ENCODE measurements at places on chromosomes 6 and 20.

- DNase-seq = no peak
These were observed 29.7 kb downstream of the VEGFA start for GRCh38 chr6:43799551-43800297.

DNA sequence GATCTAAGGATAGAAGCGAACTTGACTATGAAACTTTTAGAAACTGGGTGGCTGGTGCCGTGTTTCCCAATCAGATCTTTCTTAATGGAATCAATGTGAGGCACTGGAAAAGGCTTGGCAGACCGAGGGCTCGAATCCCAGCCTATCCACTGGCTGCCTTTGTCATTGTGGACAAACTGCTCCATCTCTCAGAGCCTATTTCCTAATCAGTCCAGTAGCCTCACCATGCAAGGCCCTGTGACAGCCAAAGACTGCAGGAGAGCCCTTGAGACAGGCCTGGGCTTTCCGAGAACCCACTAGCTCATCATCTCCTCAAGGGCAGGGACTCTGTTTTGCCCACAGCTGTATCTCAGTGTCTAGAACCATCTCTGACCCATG is 43.4 kb downstream of the SPDEF start:
- DNase-seq = no peak

- DNase-seq = no peak
These were observed 506.6 kb upstream of the SULF2 start for GRCh38 chr20:48291896-48292295.

DNA sequence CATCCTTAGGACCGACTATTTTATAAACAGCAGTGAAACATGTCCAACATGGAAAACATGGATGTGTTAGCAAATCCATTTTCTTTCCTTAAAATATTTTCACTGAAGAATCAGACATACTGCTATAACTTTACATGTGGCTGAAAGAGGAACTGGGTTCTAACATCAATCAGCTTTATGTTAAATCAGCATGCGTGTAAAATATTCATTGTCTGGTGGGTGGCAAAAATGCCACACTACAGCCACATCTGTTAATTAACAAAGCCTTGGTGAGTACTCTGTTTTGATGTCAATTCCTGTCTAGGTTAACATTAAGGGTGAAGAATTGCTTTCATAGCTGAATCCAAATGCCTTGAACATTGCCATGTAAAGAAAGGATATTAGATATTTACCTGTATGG is 222.6 kb upstream of the CEP162 start:
- DNase-seq = no peak

- DNase-seq = no peak
These were observed 76.8 kb downstream of the LINC00237 start for GRCh38 chr20:21029341-21029740.

DNA sequence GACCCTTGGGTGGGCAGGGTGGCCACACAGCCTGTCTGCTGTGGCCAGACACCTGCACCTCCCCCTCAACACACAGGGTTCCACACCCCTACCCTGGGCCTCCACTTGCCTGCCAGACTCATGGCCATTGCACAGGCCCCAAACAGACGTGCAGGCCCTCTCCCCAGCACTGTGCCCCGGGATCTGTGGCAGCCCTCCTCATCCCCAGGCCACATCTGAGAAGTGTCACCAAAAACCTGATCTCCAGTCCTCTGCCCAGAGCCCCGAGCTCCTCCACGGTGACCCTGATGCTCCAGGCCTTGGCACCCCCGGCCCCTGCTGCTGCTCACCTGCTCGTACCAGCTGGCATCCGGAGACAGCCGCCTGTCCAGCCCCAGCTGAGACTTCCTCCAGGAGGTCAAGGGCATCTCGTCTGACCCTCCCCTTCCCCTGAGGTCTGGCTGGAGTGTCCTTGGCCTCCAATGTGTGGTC is 160.1 kb downstream of the DLL1 start:
- DNase-seq = no peak

GRCh38 chr6:2820415-2820814 is 21.2 kb downstream of the SERPINB1 start:
- no peak for DNase-seq

DNA sequence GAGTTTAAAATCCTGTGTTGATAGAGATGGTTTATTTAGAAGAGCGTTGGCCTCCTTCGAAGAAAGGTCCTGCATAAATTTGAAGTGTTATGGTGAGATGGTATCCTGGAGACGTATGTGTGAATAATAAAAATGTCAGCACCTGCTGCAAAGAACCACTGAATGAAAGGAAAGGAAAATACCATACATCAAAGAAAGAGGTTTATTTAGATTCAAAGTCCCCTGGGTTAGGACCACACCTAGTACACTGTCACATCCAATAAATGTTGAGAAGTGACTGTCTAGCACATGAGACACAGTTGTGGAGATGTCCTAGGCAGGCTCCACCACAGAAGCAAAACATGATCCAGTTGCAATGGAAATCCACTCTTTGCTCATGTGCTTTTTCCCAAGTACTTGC is 214.7 kb downstream of the PAX1 start:
- DNase-seq = no peak

DNA sequence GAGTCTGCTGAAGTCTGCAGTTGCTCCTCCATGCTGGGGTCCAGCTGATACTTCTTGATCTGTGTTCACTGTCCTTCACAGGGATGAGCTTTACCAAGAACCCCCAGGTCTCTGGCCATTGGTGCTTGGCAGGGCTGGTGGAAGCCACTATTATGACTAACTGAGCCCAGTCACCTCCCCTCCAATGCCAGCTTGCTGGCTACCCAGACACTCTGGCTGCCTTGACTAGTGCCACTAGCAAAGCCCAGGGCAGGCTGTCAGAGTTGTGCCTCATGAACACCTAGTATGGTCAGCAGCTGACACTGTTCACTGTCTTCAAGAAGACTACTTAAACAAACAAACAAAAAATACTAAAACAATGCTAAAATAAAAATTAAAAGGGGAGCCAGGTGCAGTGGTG is 8.8 kb downstream of the ASIP start:
- DNase-seq = no peak

DNA sequence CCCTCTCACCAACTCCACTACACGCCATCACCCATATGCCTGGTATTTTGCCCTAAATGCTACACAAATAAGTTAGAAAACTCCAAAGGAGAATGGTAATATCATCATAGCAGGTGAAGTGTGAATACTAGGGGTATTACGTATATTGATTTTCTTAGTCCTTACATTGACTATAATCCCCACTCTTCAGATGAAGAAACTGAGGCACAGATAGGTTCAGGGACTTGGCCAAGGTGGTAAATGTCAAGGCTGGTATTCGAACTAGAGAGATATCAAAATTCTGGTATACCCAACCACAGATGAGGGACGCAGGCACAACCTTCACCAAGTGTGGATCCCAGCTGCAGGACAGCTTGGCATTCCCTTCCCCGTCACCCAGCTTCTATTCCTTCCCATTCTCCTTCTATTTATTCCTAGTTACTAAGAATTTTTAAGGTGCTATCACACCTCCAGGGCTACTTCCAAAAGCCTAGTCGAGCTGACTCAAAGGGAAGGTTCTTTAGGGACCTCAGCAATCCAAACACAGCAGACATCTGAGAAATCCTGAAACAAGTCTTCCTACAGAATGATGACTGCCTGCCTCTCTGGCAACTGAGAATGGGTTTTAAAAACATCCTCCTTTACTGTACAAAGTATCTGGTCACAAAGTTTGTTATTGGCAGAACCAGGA is 32.6 kb downstream of the ATXN1 start:
- DNase-seq = no peak

- no peak for DNase-seq
These were observed 502.1 kb downstream of the DHX35 start for GRCh38 chr20:39464238-39464637.

- DNase-seq = no peak
These were observed 79.4 kb downstream of the ZDHHC14 start for GRCh38 chr6:157460182-157460999.

- DNase-seq = no peak
These were observed 85.2 kb downstream of the KIF16B start for GRCh38 chr20:16488086-16488485.

GRCh38 chr20:23770384-23770783 is 19.6 kb upstream of the CST1 start:
- DNase-seq = no peak

DNA sequence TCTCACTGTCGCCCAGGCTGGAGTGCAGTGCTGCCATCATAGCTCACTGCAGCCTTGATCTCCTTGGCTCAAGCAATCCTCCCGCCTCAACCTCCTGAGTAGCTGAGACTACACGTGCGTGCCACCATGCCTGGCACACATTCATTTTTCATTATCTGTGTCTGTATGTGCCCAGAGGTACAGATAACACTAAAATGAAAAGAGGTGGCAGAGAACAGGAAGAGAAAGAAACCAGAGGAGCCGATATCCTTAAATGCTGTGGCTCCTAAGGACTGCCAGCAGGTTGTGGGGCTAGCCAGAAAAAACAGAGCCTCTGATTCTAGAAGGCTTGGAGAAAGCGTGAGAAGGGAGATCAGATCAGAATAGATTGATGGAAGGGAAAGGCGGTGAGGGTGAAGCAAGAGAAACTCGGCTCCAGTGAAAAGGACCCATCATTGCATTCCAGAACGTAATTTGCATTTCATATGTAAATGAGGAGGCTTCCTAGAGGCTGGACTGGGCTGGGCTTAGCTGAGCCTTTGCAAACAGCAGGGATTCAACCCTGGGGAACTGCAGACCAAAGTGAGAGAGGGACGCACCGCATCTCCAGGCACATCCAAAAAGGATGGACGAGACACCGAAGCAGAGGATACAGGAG is 64.2 kb downstream of the GCNT2 start:
- no peak for DNase-seq
